ENCODE measurements at places on chromosomes 13 and 19.

DNA sequence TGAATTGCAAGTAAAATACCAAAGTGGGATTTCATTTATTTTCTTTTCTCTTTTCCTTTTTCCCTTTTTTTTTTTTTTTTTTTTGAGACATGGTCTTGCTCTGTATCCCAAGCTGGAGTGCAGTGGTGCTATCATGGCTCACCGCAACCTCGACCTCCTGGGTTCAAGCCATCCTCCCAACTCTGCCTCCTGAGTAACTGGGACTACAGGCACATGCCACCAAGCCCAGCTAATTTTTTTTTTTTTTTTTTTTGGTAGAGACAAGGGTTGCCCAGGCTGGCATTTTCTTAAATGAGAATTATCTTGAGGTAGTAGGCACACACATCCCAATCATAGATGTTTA, 68.5 kb upstream of the GPR183 start:
- DNase-seq = no peak

DNA sequence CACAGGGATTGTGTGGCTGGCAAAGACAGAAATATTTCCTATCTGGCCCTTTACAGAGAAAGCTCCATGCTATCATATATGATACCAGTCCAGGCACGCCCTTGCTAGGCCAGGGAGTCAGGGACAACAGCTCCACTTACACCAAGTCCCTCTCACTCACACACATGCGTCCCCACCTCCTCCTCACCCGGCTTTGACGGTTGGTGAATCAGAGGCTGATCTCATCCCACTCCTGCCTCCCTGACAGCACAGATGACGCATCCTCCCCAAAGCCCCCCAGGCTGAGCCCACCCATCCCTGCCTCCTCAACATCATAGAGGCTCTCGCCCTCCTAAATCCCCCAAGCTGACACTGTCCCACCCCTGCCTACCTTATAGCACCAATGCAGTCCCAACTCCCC, 62.7 kb downstream of the F2RL3 start:
- no peak for DNase-seq

DNA sequence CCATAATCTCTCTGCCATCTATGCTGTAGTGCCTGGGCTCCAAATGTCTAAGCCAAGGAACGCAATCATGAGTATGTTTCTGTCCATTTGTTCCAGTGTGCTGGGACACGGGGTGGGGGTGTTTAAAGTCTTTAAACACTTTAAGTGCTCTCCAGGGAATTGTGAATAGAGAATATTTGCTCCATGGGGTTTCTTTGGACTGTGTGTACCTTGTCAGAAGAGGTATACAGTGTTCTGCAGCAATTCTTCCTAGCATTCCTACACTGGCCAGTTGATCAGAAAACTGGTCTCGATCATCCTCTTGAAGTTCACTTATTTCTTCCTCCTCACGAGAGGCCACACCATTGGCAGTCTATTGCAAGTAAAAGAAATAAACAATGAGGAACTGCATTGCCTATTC, 35.1 kb upstream of the EEF1AKMT1 start:
- DNase-seq = no peak

DNA sequence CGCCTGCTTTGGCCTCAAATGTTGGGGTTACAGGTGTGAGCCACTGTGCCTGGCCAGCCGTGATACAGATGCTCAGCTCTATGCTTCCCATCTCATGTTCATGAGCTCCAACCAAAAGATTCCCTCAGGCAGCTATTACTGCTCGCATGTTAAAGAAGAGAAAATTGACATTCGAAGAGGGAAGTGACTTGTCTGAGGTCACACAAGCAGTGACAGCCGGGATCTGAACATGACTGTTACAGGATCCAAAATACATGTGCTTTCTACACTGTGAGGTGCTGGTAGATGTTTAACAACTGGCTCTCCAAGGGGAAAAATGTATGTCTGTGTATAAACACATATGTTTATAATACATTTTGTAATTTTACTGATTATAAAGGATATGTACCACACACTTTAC, 11.3 kb downstream of the FPR1 start:
- DNase-seq = no peak

DNA sequence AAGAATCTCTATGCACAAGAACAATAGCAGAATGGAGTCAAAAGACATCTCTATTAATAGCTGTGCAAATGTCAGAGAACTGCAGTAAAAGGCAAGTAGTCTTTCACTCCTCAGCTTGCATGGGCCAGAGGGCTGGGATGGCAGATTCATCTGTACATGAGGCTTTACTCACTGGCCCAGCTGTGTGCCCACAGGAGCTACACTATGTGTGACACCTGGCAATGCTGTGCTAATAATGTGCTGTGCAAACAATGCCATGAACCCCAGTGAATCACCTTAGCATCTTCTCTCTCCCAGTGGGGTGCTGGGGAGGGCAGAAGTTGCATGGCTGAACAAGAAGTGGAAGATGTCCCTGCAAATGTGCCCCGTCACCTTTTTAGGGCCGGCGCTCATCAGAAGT, 73.1 kb downstream of the KL start:
- DNase-seq = no peak

GRCh38 chr13:109191413-109191812, 562.0 kb downstream of the MYO16 start:
- no peak for DNase-seq

DNA sequence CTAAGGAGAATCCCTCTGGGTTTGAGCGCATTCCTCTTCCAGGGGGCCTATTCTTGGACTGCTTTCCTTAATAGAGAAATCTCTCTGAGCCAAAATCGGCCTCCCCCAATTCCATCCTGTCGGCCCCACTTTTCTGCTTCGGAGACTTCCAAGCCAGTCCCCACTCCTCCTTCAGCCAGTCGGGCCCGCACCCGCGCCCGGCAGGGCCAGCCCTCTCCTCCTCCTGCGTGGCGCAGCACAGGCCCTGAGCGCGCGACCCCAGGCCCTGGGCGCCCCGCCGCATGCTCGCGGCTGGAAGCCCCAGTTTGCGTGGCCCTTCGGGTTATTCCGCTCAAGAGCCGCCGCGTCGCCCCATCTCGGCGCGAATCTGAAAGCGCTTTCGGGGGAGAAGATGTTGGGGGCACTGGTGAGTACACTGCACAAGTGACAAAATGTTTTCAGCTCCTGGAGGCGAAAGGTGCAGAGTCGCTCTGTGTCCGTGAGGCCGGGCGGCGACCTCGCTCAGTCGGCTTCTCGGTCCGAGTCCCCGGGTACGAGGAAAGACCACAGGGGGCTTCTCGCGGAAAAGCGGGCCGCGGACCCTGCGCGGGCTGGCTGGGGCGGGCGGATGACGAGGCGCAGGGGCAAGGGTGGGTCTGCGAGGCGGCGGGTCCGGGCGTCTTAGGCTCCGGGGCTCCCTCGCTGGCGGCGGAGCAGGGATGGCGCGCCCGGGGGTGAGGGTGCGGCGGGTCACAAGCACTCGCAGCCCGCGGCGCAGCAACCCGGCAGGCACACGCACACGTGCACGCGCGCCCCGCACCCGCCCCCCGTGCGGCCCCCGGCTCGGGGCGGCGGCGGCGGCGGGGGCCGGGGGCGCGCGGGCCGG, at the start of gene IL17D:
IL17D (plus strand) TSS at position 785 of the 865 bp plus-strand sequence. CDS start 303 bp downstream, outside the sequence.
- DNase-seq = peak; percentile 57

GRCh38 chr13:34214686-34215085, 396.7 kb downstream of the RFC3 start:
- DNase-seq = no peak

- no peak for DNase-seq
These were observed 126.1 kb upstream of the MCF2L start for GRCh38 chr13:112842931-112843391.

GRCh38 chr19:5050067-5050656, 81.2 kb downstream of the KDM4B start:
- no peak for DNase-seq

DNA sequence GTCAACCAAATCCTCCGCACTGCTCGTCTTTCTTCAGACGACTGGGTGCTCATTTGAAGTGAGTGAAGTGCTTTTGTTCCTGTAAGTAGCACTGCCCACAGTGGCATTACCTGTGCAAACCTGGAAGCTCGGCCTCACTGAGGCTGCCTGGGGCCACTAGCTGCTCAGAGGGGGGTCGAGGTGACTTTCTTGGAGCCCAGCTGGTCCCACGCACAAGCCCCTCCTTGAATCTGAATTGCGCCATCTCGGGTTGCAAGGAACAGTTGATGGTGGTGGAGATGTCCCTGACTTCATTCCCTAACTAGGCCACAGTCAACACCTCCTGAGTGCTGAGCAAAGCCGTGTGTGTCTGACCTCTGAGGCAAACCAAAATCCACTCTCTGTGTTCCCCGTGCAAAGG, 79.3 kb upstream of the GPR183 start:
- DNase-seq = no peak

GRCh38 chr19:48501494-48502349, 9.9 kb downstream of the LMTK3 start:
- no peak for DNase-seq

DNA sequence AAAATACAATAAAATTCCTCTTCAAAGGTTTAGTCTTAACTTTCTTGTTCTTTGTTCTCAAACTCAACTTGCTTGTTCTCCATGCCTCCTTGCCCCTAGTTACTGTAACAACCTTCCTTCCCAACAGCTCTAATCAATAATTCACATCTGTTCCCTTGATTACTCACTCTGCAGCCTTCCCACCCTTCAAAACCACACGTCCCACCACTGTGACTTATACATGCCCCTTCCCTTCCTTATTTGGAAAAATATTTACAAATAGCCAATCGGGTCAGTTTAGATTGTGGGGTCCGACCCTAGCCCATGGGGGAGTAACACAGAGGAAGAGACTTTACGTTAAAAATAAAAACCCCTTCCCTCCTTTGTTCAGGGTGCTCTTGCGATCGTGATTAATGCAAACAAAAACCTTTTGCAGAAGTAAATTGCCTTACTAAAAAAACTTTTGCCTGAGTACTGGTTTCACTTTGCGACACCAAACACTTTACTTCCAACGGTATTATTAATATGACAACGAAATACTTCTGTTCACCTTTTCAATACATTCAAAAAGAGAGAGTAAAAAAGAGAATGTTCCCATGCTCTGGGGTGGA, 512 bp upstream of the ZNF93 start:
- no peak for DNase-seq

DNA sequence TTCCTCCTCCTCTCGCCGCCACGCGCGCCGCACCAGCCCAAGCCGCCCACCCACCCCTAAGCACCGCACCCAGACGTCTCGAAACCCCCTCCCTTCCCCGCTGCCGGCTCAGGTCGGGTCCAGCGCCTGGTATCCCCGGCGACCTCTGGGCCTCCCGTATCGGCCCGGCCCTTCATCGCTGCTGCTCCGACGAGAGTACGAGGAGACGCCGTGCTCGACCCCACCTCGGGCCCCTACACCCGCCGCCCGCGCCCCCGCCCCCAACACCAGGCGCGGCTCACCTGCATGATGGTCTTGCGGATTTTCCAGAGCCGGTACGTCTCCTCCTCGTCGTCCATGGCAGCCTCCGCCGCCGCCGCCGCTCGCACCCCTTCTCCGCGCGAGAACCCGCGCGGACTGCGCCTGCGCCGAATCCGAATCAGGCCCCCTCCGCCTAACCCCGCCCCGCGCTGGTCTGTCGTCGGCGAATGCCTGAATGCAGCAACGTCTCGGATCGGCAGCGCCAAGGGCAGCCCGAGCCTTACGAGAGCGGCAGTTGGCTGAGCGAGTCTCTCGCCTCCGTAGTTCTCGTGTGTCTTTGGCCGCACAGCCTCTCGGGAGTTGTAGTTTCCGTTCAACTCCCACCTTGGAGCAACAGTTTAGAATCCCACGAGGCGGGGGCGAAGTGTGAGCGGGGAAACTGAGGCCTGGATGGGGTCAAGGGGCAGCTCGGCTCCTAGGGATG, at the start of gene POLR2E:
POLR2E (minus strand) TSS at position 398 of the 724 bp plus-strand sequence; CDS start at position 338, 60 bp downstream.
- DNase-seq = peak; percentile 97

DNA sequence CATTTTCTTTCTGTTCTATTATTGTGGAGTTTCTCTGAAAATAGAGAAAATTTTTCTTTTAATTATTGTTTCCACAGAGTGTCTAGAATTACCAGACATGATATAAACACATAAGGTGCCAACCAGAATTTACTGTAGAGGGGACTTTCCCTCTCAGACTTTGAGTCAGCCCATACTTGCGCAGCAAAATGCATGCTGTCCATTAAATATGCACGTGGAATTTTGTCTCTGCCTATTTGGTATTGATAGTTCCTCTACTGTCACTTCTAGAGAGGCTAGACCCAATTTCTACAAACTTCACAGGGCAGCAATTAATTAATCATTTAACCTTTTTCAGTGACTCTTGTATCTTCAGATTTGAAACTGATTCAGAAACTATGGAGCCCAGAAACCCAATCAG, 8.9 kb downstream of the ZNF93 start:
- DNase-seq = no peak

- DNase-seq = no peak
These were observed 91.9 kb upstream of the MCF2L start for GRCh38 chr13:112877066-112877465.

DNA sequence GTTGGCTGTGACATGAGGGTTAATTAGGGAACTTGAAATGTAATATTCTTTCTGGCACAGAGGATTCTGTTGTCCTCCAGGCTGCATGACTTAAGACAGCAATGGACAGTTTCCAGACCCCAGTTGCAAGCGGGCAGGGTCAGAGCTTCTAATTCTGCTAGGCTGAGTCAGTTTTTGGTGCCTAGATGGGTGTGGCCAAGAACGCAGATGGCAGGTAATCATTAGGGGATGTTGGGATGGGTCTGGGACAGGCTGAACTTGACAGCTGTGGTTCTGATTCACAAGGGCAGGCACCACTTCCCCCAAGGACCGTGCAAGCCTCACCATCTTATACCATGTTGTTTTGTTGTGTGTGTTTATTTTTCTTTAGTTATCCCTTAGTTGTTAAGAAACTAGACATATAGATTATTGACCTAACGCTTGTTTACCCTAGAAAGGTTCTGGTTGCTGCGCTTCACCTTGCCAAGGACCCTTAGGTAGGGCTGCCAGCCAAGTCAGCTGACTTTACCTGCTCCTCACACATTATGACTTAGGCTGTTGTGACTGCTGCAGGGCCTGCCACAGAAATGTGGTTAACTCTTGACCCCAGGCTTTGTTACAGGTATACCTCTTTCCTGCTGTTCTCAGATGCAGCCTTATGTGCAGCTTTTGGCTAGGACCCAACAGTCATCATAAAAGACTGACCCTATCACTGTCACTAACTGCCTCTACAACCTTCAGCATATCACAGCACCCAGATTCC, 117.7 kb upstream of the KLF12 start:
- no peak for DNase-seq

DNA sequence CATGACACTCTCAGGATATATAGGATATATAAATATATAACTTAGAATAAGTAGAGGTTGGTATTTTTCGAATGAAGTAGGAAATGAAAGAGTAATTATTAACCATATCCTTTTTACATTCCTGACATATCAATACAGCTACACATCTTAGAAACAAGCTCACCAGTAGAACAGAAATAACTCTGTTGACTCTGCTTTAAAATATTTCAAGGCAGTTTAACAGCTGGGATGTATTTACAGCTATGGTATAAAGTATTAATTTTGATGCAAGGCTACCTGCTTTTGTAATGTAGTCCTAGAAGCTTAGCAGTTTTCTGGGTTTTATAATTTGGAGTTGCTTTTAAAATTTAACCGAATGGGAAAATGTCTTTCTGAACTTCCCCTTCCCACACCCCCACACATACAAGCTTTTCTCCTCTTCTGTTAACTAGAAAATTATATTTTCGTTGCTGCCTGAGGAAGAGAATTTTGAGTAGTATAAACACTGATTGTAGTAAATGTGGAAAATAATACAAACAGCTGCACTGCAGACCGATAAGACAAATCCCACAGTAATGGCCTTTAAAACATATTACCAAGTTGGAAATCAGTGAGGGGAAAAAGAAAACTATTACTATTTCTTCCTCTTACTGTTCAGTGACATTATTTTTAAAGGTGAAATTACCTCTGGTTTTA, 147.7 kb downstream of the GGACT start:
- no peak for DNase-seq

- DNase-seq = no peak
These were observed 24.5 kb downstream of the ATP4B start for GRCh38 chr13:113633485-113633873.

All from GM12892 (cell line).